ENCODE measurements at places on chromosomes 11 and 22.

GRCh38 chr11:78332174-78332866 lies 85.3 kb downstream of the GAB2 start:
- no peak for DNase-seq

DNA sequence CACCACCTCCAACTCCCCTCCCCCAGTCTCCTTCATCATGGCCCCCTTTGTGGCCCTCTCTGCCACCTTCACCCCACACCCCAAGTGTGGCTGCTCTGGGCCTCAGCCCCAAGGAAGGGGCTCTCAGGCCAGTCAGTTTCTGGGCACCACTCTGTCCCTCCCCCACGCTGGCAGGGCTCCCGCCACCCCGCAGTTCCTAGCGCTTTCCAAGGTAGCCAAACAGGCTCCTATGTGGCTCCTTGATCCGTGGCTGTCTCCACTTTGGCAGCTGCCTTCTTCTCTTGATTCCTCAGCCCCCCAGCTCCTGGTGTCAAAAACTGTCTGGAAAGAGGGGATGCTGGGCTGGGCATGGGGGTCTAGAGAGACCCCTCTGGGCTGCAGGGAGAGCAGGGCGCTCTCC lies 10.4 kb upstream of the CACNA1I start:
- DNase-seq: no peak

DNA sequence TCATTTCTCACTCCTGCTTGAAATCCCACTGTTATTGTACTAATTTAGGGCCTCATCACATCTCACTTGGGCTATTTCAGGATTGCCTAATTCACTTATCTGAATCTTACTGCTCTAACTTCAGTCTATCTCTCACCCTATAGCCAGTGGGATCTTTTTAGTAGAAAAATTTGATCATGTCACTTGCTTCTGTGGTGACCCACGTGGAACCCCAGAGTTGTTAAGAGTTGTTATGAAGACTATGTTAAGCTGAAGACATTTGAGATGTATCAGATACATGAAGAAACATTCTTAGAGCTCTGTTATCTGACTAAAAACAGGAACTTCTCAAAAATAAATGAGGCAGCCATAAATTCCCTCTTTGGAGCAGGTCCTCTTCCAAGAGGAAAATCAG lies 1375.6 kb upstream of the TENM4 start:
- DNase-seq: no peak

GRCh38 chr11:76501526-76502202 lies 56.8 kb downstream of the EMSY start:
- no peak for DNase-seq

DNA sequence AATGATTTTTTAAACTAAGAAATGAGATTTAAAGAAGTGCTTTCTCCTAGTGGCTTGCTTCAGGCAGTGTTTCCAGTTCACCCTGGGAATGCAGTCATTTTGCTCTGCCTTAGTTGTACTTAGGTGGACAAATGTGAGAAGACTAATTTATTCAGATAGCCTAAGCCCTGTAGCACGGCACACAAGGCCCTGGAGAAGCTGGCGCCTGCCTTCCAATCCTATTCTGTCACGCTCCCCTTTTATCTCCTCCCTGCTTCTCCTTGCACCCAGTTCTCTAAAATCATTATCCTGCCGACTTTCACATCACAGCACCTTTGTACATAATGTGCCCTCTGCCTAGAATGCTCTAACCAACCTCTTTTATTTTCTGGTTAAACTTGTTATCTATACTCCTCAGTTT lies 64.0 kb downstream of the PPME1 start:
- DNase-seq: no peak

- no peak for DNase-seq
These were observed 16.7 kb upstream of the TXNRD2 start for GRCh38 chr22:19958083-19959042.

DNA sequence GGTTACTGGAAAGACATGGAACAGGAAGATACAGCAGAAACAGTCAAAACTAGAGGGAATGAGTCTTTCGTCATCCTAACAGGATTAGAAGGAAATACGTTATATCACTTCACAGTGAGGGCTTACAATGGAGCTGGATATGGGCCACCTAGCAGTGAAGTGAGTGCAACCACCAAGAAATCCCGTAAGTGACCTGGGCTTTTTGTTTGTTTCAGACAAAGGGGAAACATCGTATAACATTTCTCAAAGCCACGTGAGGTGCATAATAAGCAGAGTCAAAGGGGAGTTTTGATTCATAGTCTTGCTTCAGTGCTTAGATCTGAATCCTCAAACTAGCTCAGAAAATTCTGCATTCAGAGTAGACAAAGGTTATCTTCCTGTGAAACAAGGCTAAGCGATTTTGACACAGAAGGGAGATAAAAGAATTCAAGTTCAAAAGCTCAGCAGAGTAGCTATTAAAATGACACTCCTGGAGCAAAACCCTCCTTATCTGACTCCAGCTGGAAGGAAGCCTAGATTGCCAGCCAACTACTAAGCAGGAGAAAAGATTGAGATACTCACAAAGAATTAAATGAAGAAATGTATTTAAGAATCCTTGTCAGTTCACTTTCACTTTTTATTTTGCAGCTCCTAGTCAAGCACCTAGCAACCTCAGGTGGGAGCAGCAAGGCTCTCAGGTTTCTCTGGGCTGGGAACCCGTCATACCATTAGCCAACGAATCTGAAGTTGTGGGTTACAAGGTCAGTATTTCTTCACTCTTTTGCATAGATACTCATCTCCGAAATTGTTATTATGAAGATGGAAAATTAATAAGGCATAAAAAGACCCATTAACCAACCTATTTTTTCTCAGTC lies 346.4 kb upstream of the ARHGAP42 start:
- no peak for DNase-seq

GRCh38 chr11:76962583-76963416 lies 71.4 kb upstream of the B3GNT6 start:
- DNase-seq: no peak

DNA sequence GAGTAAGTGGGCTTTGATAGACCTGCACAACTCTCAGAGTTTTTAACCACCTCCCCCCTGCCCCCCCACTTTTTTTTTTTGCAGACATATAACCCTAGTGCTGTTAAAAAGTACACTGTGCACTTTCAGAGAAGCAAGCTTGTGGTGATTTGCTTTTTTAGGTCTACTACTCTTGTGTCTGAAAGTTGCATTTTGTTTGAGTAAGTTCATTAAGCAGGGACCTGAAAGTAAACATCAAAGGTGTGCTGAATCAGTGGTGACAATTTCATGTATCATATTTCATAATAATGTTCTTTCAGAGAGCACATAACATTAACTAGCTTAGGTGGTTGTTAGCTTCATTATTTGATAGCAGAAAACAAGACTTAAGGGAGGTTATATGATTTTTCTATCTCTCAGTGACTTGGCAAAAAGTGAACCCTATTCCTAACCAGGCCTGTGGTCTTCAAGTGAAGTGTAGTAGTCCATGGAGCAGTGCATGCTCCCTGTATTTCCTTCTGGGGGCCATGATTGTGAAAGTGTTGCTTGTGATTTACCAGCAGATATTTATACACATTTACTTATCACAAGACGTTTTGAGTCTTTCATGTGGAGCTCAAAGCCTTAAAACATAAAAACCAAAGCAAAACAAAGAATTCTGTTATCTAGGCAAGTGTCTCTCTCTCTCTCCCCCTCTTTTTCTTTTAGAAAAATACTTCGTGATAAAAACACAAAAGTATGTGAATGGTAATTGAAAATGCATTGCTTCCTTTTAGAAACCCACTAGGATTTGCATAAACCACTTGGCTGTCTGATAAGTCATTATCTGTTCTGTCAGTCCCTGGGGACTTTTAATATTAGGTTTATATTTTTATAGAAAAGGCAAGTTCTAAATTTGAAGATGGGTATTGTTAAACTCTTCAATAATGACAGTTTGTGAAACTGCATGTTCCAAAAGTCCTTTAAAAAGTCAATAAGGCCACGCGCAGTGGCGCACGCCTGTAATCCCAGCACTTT lies 7.5 kb upstream of the RAG2 start:
- DNase-seq: no peak
